GM10248 (cell line): ENCODE measurements at places on chromosomes 6 and 20.

- no peak for DNase-seq
Observed at GRCh38 chr6:11432713-11433450, 104.7 kb upstream of the TMEM170B start.

- no peak for DNase-seq
Observed at GRCh38 chr6:107666084-107666980, 157.8 kb downstream of the SCML4 start.

DNA sequence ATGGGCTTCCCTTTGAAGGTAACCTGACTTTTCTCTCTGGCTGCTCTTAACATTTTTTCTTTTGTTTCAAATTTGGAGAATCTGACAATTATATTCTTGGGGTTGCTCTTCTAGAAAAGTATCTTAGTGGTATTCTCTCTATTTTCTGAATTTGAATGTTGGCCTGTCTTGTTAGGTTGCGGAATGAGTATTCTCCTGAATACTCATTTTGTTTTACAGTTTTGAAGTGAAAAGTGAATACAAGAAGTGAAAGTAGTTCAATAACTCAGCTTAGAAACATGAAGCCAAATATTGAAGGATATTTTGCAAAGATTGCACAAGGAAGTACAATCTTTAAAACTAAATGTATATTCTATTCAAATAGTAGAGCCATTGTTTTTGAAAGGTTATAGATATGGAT is 120.2 kb upstream of the MAP3K4 start:
- no peak for DNase-seq

DNA sequence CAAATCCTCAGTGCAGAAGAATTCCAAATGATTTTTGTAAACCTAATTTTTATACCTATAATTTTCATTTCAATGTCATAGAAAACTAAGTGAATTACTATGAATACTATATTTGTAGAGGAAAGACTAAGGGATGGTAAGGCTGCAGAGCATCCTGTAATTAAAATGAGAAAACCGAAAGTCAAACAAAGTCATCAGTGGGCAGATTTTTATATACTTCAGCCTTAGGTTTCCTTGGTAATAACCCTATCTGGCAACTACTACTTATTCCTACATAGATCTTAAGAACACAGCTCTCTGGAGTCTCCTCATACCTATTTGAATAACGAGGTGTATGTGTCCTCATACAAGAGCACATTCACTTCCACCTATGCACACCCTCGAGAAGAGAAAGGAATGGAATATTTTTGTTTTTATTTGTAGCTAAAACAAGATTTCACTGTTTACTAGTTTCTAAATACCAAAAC is 117.9 kb upstream of the SGK1 start:
- no peak for DNase-seq

DNA sequence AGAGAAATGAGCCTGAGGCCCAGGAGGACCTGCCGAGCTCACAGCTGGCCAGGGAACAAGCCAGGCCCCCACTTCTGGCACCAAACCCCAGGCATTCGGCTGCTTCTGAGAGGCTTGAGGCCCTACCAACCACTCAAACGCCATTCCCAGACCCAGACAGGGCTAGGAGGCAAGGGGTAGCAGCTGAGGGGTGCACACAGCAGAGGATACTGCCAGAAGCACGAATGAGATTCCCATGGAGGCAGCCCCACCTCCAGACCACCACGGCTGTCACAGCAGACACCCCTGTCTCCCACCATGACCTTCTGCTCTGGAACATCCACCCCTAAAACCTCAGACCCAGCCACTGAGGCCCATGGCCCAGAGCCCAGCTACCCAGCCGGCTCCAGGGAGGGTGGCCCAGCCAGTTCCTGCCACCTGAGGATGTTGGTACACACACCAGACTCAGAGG is 36.1 kb downstream of the NTSR1 start:
- DNase-seq: no peak
